Lung (tissue), 17 donors: ENCODE measurements at places on chromosomes 2 and 18. TPM values are rescaled to one million over a fixed set of nuclear protein-coding genes. Genes with fewer than 3 reads are reported as not detected.

DNA sequence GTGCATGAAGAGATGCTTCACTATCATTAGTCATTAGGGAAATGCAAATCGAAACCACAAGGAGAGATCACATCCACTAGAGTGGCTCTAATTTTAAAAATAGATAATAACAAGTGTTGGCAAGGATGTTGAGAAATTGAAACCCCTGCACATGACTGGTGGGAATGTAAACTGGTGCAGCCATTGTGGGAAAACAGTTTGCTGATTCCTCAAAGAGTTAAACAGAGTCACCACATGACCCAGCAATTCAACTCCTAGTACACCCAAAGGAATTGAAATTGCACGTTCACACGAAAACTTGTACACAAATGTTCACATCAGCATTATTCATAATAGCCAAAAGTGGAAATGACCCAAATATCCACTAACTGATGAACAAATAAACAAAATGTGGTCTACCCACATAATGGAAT, 179.5 kb downstream of the BCL2 start:
- no peaks in the 10 kb centered on the region for H3K27me3 ChIP-seq
- peaks cover under 1% of the 10 kb centered on the region for H3K4me1 ChIP-seq
- no peak overlapping the region for H3K4me3 ChIP-seq
- no peak for DNase-seq
- H3K36me3 ChIP-seq, result no peaks in the 10 kb centered on the region

DNA sequence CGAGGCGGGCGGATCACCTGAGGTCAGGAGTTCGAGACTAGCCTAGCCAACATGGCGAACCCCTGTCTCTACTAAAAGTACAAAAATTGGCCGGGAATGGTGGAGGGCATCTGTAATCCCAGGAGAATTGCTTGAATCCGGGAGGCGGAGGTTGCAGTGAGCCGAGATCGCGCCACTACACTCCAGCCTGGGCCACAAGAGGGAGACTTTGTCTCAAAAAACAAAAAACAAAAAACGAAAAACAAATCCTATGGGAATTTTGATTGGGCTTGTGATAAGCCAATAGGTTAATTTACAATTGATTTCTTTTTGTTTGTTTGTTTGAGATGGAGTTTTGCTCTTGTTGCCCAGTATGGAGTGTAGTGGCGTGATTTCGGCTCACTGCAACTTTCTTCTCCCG, 24.2 kb upstream of the TOGARAM2 start:
- H3K27me3 ChIP-seq, result no peaks in the 10 kb centered on the region
- no peak overlapping the region for H3K27ac ChIP-seq
- no peaks in the 10 kb centered on the region for H3K4me1 ChIP-seq
- no peak overlapping the region for H3K4me3 ChIP-seq
- DNase-seq, result no peak
- no peaks in the 10 kb centered on the region for H3K36me3 ChIP-seq

DNA sequence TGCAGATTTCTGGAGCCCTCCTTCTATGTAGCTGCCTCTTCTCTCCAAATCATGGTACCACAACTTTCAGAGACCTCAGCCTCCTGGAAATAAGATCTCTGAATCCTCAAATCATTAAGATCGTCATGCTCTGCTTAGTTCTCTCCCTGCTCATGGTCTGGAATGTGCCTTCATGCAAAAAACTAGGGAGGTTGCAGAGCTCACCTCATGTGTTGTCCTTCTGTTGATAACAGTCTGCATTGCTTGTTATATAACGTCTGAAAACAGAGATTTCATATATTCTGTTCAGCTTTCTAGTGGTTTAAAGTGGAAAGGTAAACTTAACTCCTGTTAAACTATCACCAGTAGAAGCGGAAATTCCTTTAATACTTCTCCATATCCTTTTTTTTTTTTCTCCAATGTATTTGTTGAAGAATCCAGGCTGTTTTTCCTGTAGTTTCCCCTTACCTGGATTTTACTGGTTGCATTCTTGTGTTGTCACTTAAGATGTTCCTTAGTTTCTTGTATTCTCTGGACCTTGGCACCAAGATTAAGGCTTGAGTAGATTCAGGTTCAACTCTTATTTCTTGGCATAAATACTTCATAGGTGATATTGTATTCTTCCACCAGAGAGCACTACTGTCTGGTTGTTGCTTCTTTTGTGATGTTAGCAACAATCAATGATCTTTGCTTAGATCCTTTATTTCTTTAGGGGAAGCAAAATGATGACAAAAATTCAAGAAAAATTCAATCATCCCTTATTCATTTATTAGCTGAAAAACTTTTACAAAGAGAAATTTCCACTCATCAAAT, 211.3 kb downstream of the LOXHD1 start:
- DNase-seq, result peak; percentile 11
- H3K27ac ChIP-seq, result no peak overlapping the region
- H3K4me3 ChIP-seq, result no peak overlapping the region
- H3K27me3 ChIP-seq, result no peaks in the 10 kb centered on the region

GRCh38 chr2:31980674-31981356, 30.0 kb downstream of the MEMO1 start:
- no peaks in the 10 kb centered on the region for H3K27me3 ChIP-seq
- H3K4me1 ChIP-seq, result peaks cover 7% of the 10 kb centered on the region
- no peak overlapping the region for H3K27ac ChIP-seq
- H3K4me3 ChIP-seq, result no peak overlapping the region

GRCh38 chr18:56919190-56919589, 227.7 kb upstream of the BOD1L2 start:
- no peak overlapping the region for H3K4me3 ChIP-seq
- H3K36me3 ChIP-seq, result no peaks in the 10 kb centered on the region
- H3K27ac ChIP-seq, result no peak overlapping the region

DNA sequence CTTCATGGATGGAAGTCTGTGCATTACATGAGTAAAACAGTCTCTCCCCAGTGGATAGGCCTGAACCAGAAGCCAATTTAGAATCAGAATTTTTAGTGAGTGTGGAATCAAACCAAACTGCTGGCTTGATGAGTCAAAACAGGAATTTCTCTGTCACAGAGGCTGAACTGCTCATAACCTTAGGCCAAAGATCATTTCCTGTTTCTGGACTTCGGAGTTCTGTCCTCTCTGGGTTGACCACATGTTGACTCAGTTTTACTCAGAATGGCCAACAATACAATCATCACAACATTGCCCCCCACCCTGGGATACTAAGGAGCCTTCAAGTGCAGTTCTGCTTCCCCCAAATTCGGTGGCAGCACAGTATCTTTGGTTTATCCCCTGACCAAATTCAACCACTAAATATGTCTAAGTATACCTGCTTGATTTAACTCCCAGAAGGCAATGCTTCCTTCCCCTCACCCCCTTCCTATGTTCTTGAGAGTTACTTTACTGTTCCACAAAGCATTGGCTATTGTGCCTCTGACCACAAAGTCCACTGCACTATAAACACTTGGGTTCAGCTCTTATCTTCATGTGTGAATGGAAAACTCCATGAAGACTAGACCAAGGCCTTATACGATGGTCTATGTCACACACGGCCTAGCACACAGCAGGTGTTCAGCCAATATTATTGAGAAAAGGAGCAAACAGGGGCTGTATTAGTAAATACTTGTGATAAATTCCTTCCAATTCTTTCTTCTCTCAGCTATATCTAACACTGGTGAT, 67.8 kb downstream of the NXPH2 start:
- H3K27ac ChIP-seq, result no peak overlapping the region
- no peak for DNase-seq
- no peaks in the 10 kb centered on the region for H3K36me3 ChIP-seq
- H3K4me3 ChIP-seq, result no peak overlapping the region
- no peaks in the 10 kb centered on the region for H3K27me3 ChIP-seq

KLHL14 gene
- 0.31 TPM for total RNA-seq

BCL2 gene
- 30.9 TPM for total RNA-seq

GKN1 gene
- not detected for total RNA-seq
